ENCODE measurements at places on chromosomes 5 and 9.

DNA sequence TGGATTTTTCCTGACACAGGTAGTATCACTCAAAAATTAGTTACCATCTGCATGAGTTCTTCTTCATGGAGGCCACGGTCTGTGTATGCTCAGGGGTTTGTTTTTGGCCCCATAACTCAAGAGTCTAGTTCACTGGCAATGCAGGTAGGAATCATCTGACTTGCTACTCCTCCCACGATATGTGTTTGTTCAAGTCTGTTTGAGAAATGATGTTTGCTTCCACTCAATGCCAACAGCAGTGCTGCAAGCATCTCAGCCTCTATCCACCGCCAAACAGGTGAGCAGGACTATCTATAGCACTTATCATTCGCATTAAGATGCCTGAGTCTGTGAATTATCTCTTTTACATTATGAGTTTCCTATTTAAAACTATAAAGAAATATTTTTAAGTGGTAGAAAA lies 264.8 kb upstream of the PTGER4 start:
- no peak for DNase-seq

GRCh38 chr5:96807075-96807654 lies 580 bp downstream of the ERAP1 start:
- peak; percentile 60 for DNase-seq

GRCh38 chr5:101860563-101860962 lies 435.5 kb downstream of the SLCO4C1 start:
- no peak for DNase-seq

DNA sequence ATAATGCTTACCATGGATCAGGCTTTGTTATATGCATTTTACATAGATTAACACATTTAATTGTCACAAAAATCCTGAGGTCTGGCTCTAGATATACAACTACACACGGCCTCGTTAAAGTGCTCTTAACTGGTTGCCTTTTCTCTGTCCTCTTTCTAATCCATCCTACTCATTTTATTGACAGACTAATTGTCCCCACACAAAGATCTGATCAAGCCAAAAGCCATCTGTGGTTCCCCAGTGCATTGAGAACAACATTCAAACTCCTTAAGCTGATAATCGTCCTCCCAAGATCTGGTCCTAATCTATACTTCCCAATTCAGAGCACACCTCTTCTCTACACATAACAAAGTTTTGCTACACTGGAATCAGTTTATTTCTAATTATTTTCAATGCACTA lies 23.9 kb upstream of the PPP2R2B start:
- DNase-seq: no peak

- peak; percentile 89 for DNase-seq
Measured at GRCh38 chr5:137743031-137743640, 7.2 kb upstream of the KLHL3 start.

DNA sequence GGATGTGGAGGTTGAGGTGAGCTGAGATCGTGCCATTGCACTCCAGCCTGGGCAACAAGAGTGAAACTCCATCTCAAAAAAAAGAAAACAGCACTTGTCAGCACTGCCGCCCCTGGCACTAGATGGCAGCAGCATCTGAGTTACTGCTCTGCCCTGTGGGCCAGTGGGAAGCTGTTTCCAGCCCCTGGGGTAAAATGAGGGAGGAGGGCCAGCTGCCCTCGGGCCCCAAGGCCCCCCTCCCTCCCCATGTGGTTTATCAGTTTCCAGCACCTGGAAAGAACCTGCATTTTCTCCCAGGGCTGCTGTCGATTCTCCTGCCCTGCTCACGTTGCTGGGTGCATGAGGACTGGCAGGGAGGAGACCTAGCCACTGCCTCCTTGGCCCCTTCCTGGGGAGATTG lies 13.2 kb upstream of the CEL start:
- peak; percentile 51 for DNase-seq

- DNase-seq: no peak
Measured at GRCh38 chr5:39720136-39720535, 295.4 kb upstream of the DAB2 start.

DNA sequence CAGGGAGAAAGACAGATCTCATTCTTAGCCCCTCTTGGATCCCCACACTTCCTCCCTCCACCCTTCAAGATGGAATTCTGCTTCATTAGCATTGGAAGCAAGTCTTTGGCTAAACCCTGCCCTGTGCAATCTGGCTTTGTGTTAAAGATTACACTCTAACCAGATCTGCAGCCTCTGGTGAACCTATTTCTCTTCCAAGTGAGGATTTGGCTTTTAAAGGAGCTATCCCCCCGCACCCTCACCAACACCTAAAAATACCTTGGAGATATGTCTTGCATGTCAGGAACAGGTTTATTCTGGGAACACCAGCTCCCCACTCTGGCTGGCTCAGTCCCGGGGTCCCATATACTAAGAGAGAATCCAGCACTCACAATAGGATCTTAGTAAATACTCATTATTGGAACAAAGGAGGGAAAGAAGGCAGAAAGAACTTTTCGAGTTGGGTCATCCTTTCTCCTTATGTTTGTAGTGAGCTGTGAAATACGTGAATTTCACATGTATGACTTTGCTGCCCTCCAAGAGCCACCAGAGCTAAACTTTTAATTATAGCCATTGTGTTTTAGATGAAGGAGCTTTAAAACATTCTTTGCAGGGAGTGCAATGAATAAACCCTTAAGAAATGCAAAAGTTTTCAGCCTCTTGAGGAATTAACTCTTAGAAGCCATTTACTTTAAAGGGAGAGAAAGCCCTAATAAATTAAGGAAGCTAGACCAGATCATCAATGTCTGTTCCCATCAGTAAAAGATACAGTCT lies 53.7 kb upstream of the HRH2 start:
- no peak for DNase-seq

- DNase-seq: no peak
Measured at GRCh38 chr5:113809626-113810025, 296.1 kb downstream of the YTHDC2 start.

DNA sequence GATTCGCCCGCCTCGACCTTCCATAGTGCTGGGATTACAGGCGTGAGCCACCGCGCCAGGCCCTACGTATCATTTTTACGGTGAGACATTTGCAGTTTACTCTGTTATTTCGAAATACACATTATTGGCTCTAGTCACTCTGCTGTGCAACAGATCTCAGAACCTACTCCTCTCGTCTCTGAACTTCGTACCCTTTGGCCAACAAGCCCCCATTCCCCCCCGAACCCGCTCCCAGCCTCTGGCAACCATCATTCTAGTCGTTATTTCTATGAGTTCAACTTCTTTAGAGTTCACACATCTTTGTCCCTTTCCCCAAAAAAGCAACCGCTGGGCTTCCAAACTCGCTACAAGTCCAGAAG lies 735 bp downstream of the PTGR1 start:
- peak; percentile 29 for DNase-seq

GRCh38 chr5:107665036-107665570 lies 5.6 kb downstream of the EFNA5 start:
- peak; percentile 54 for DNase-seq

- no peak for DNase-seq
Measured at GRCh38 chr5:10303699-10304170, 4.0 kb downstream of the CMBL start.

Measured in mesendoderm (in vitro differentiated cells).